ENCODE measurements at places on chromosomes 16 and 17. TPM values are rescaled to one million over a fixed set of nuclear protein-coding genes. Genes with fewer than 3 reads are reported as not detected.

DNA sequence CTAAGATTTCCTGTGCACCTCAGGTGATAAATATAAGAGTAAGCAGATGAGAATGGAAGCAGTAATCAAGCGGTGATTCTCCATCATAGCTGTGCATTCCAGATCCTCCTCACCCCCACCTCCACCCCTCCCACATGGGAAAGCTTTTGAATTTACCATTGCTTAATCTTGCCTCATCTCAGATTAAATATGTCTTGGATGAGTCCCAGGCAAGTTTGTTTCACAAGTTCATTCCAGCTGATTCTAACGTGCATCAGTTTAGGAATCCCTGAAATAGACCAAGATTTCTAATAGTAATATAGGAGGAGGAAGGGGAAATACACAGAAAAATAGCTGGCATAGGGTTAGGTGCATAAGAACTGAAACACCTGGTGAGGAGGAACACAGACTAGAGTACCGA, 396.2 kb upstream of the KIF2B start:
- no peaks in the 10 kb centered on the region for H3K36me3 ChIP-seq
- H3K27me3 ChIP-seq, result peaks cover 9% of the 10 kb centered on the region
- no peak for DNase-seq
- H3K4me1 ChIP-seq, result no peaks in the 10 kb centered on the region

GRCh38 chr17:16879686-16880085, 92.2 kb downstream of the TNFRSF13B start:
- no peak overlapping the region for H3K27ac ChIP-seq
- H3K4me1 ChIP-seq, result no peaks in the 10 kb centered on the region
- H3K36me3 ChIP-seq, result no peaks in the 10 kb centered on the region
- no peak overlapping the region for H3K4me3 ChIP-seq

DNA sequence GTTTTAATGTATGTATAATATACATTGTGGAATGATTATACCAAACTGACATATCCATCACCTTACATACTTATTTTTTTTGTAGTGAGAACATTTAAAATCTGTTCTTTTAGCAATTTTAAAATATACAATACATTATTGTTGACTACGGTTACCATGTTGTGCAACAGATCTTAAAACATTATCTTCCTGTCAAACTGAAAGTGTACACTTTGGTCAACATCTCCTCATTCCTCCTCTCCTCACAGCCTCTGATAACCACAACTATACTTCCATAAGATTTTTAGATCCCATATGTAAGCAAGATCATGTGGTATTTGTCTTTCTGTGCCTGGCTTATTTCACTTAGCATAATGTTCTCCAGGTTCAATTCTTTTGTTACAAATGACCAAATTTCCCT, 7.5 kb upstream of the DNAJA2 start:
- no peak overlapping the region for H3K27ac ChIP-seq
- H3K27me3 ChIP-seq, result no peaks in the 10 kb centered on the region
- no peak overlapping the region for H3K4me3 ChIP-seq
- H3K36me3 ChIP-seq, result no peaks in the 10 kb centered on the region
- no peaks in the 10 kb centered on the region for H3K4me1 ChIP-seq
- DNase-seq, result no peak

C16orf54 gene
- total RNA-seq, result not detected

All from A673 (cell line).